Activated CD4-positive, alpha-beta T cell treated with anti-CD3 and anti-CD28 coated beads for 24 hours (primary cell): ENCODE measurements at places on chromosomes 1 and 21.
A peak's percentile ranks its signal among the peaks of the same experiment; 100 is the strongest.

DNA sequence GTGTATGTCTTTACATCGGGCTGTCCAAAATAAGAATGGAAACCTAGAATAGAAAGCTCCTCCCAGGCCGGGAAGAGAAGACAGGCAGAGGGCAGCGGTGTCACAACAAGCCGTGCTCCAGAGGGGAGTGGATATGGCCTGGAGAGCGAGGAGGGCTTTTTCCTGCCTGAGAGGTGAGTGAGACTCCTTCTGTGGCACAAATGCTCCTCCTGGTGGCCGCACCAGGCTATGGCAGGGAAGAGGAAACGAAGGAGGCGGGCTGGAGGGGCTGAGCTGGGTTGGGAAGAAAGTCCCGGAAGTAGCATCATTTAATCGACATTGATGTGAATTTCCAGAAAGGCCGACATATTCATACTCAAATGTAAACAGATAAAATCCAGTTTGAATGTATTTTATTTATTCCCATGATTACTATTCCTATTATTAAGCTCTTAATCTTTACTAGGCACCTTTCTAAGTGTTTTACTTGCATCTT, 54.7 kb downstream of the MEF2D start:
- DNase-seq = peak; percentile 71

- no peak for DNase-seq
Observed at GRCh38 chr1:161266836-161267235, 8.3 kb downstream of the PCP4L1 start.

- no peak for DNase-seq
Observed at GRCh38 chr1:225111000-225111399, 181.5 kb downstream of the DNAH14 start.

DNA sequence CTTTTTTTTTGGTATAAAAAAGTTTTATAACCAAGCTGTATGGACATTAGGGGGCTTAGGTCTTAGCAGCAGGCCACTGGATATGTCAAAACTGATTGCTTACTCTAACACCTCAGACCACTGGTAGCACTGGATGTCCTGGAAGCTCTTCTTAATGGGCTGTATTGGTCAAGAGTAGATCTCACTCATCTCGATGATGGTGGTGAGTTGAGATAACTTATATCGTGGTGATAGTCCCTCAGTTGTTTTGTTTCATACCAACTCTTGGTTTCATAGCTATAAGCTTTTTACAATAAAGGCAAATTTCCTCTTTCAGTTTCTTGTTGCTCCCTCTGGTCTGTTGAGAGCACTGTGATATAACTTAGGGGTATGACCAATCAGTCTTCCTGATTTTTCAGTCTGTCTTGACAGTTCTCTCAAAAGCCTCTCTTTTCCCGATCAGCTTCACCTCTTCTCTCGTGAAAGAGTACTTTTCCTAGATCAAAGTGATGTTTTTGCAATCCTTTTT, 9.7 kb upstream of the AGO1 start:
- no peak for DNase-seq

DNA sequence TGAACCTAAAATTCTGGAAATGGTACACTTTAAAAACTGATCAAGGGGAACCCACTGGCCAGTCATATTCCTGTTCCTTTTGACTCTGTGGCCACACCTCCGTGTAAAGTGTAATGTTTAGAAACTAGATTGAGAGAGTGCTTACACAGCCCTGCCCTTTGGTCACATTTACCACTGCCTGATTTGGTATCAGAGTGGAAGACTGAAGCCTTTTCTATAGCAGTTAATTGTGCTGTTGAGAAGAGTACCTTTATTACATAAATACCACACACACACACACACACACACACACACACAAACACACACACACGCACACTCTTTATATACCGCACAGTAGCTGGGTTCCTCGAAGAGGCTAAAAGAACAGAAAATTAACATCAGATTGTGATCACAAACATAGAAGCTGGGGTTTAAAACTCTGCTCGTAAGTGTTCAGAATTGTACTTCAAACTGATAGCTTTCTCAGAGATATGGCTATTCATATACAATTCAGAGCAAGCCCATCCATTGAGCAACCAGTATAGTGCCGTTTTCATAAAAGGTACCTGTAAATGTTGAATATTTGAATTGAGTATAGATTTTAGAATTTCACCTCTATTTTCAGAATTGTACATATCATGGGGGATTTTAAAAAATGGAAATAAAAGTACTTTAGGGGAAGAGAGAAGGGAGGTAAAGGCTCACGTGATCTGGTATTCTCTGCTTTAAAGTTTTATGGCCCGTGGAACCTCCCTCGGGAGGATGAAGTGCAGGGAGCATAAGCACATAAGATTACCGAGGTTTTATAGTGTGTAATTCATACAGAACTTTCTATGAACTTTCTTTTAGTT, 37.5 kb downstream of the CAMTA1 start:
- no peak for DNase-seq

GRCh38 chr1:36986241-36986985, 47.9 kb downstream of the GRIK3 start:
- DNase-seq = no peak

DNA sequence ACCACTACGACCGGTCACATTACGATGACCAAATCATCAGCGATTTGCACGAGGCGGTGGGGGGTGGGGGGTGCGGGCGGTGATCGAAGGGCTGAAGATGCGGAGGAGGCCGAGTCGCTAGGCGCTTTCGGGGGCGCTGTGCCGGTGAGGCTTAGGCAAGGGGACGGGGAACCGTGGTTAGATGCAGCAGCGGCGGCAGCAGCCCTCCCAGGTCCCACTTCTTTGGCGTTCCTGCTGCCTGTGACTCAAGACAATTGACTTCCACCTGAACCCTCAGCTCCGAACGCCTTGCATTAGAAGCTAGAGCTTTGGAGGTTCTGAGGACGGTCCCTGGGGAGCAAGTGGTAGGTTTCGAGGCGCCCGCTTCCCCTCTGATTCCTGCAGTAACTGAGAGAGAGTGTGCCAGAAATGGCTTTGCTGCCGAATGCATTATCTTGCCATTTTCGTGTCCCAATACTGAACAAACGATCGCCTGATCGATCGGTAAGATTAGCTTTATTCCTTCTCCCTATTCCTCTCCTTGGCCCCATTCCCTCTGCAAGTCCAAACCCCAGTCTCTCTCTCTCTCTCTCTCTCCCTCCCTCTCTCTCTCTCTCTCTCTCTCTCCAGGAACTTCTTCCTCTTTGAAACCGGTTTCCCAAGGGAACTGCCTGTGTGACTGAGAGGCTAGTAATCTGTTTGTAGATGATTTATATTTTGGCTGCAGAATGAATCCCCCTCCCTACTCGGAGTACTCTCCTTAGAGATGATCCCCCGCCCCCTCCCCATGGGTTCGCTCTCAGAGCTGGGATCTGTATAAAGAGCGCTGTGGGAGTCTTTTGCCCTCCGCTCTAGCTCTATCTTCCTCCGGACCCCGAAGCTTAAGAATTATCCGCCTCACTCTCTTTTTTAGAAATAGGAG, 735 bp upstream of the BRINP3 start:
- no peak for DNase-seq

- no peak for DNase-seq
Observed at GRCh38 chr1:233097546-233097945, 147.1 kb downstream of the NTPCR start.

GRCh38 chr1:101198842-101199636, 37.8 kb upstream of the S1PR1 start:
- DNase-seq = no peak

DNA sequence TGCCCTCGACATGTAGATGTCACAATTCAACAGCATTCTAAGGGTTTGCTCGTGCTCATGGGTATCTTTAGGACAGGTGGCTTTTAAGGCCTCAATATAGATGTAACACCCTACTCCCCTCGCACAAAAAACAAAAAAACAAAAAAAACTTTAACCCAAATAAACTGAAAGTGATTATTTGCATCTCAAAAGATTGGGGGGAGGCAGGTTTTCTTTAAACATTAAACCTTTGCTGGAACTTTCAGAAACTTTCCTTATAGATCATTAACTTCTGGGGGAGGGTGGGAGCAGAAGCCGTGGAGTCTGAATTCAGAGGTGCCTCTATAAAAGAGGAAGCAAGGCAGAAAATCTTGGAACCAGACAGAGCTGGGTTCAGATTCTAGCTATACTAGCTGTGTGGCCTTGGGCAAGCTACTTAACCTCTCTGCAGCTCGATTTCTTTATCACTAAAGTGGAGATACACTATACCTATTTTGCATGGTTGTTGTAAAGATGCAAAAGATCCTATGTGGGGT, 3.2 kb upstream of the KIAA1614 start:
- no peak for DNase-seq

DNA sequence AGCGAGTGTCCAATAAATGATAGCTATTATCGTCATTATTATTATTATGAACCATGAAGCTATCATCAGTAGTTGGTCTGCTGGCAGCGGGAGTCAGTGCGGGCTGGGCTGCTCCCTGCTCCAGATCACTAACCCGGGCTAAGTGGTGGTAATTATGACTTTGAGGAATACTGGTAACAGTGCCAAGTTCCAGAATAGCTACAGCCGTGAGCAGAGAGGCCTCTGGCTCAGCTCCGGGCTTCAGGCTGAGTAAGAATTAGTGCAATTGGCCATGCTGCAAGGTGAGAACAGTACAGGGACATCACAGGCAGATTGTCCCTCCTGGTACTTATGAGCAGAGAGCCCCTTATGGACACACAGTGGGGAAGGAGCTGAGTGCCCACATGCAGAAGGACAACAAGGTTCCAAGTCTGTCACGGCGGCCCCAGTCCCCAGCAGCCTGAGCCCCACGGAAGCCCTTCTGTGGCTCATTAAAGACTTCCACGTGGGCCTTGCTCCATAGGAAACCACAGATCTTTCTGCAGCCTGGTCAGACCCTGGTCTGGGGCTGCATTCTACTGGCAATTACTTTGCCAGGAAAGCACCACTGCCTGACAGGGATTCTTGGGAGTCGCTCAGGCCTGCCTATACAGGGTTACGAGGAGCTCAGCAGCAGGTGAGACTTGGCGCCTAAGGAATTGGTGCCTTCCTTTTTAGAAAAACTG, 235.1 kb downstream of the RRAGC start:
- DNase-seq = no peak

GRCh38 chr1:45929257-45929687, 125.9 kb downstream of the MAST2 start:
- no peak for DNase-seq
